ENCODE measurements at places on chromosomes 2 and 18. TPM values are rescaled to one million over a fixed set of nuclear protein-coding genes. Genes with fewer than 3 reads are reported as not detected.

DNA sequence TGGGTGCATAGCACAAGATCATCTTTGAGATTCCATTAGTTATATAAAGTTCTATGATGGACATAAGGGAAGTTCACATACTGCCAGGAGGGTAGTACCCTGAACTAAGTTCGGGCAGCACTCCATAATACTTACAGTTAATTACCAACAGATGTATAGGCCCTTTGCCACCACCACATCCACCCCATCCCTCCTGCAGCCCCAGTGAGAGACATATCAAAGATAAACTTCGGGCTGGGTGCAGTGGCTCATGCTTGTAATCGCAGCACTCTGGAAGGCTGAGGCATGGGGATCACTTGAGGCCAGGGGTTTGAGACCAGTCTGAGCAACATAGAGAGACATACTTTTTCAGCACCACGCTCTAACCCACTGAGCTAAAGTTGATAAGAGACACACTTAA is 46.4 kb upstream of the NPAS2 start:
- DNase-seq: no peak

The OSR1 gene
- 46.2 TPM for polyA plus RNA-seq

DNA sequence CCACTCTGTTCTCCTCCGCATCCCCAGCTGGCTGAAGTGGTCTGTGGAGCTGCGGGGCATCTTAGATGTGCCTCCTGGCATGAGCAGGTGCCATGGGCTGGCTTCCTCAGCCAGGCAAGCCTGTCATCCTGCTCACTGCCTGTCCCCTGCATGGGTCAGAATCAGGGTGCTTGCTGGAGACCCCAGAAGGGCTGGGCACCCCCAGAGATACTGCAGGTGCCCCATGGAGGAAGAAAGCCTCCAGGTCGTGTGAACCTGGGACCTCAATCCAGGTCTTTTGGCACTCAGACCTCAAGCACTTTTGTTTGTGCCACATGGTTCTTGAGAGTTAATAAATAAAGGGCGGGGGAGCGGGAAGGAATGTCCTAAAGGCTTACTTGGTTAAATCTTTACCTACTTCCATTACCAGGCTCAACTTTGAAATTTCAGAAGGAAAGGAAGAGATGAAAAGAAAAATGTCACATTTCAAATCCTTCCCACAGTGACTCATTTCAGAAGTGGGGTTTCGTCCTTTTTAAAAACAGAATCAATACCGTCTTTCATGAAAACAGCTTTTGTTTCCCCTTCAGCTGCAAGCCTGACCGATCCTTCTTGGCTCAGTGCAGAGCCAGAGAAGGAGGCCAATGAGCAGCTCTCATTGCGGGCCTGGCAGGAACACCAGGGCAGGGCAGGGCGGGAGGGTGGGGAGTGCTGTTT is 69.9 kb downstream of the RHOB start:
- no peak for DNase-seq

DNA sequence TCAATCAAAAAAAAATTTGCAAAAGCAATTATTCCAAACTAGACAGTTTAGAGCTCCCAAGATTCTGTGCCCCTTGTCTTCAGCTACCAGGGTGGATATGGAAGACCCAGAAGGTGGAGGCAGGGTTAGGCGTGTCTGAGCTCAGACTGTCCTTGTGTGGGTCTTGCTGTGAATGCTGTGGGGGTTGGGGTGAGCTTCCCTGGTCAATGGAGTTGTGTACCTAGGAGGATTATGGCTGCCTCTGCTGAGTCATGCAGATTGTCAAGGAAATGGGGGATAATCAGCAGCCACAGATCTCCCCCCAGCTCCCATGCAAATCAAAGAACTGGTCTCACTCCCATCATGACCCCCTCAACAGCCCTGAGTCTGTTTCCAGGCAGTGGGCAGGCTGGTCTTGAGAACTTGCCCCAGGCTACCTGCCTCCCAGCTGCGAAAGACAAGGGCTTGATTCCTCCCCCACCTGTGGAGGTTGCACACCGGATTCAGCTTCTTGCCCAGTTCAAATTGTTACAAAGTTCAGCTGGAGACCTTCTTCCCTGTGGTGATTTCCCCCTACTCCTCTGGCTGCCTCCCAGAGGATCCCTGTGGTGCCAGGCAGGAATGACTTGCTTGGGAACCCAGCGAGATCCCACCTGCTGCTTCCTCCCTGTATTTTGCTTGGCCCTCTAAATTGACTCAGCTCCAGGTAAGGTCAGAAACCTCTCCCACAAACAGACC is 77.0 kb downstream of the RAD51AP2 start:
- no peak for DNase-seq

DNA sequence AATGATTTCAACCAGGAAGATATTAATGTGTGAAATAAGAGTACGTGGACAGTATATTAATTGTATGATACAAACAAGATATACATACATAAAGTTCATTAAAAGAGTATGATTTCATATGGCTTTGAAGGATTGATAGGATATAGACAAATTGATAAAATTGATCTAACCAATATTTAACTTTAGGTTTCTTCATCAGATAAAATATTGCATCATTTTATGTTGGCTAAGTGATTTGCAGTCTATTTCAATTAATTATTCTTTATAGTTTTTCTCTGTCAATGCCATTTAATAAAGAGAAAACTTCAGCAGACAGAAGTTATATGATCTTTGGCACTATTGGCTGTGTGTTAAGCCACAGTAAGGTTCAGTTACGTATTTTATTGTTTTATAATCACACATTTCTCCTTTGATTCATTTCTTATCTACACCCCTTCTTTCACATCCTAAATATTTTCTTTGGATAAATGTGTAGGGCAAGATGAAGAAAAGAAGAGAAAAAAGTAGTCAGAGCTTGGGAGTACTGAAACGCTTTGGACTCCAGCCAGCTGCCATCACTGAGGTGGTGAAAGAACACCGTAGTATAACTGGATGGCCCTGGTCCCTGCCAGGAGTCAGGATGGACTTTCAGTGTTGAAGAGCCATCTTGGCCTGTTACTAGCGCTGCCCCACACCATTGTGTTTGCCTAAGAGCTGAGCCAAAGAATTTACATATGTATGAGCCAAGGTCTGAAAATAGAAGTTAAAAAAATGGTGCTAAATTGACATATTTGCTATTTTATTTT is 9.8 kb upstream of the CPS1 start:
- no peak for DNase-seq

DNA sequence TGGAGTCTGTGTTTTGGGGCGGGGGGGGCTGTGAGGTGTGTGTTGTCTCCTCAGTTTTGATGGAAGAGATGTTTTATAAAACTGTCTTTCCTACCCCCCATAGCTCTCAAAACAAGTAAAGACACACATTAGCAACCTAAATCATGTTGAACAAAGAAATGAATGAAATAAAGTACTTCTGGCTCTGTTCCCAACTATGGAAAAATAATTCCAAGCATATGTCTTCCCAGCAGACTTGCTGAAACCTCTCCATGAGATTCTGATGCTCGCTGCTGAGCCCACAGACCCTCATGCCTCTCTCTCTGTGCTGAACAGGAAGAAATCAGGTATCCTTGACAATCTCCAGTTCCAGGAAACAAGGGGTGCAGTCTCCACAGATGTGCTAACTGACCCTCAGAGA is 226.7 kb upstream of the KLHL29 start:
- DNase-seq: no peak

The SOS1 gene
- polyA plus RNA-seq: 69.2 TPM

DNA sequence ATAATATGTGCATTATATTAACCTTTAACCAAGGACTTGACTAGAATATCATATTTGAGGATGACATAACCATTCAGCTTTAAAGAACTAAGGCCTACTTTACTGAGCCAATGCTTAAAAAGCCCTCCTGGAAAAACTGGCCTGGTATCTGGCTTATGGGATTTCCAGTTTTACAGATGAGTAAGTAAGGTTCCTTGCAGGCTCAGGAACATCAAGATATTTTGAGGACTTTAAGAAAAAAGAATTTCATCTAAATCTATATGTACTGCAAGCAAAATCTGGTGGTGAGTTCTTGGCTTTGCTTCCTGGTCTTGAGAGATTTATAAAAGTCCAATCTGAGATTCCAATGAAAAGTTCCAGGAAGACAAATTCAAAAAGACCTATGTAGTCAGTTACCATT is 417.0 kb upstream of the NRXN1 start:
- DNase-seq: no peak

The WNT10A gene
- polyA plus RNA-seq: 0.40 TPM

GRCh38 chr2:64402876-64403275 is 51.1 kb upstream of the LGALSL start:
- no peak for DNase-seq

- no peak for DNase-seq
Measured at GRCh38 chr2:147097747-147098146, 747.1 kb upstream of the ACVR2A start.

GRCh38 chr2:47063538-47063930 is 91.6 kb downstream of the STPG4 start:
- DNase-seq: no peak

- DNase-seq: peak; percentile 87
Measured at GRCh38 chr2:240435457-240435947, at the start of gene GPC1. GPC1 (plus strand) TSS chr2:240435663; CDS start chr2:240435919, 256 bp downstream.

DNA sequence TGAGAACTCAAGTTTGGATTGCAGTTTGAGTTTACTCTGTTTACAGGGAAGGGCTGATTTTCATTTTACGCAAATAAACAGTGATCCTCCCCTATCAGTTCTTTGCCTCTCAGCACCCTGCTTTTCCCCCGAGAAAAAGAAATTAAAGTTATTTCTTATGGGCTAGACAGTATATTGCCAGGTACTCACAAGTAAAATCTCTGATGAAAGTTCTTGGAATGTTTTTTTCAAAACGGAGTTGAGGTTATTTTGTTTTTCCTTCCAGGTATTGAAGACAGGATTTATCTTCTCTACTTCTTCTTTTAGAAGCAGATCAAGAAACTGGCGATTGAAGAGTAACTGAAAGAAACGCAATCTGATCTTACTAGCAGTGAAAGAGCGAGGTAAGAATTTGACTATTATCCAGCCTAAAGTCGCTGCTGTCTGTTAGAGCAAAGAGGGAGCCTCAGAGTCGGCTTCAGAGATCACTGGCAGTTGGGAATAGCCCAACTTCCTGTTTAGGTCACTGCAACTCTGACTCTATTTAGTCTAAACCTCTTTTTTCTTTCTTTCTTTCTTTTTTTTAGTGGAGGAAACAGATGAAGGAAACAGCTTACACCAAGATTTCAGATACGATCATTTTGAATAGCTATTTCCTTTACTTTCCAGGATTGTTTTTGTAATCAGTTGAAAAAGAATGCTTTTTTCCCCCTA is at the start of gene TFPI:
TSS of gene TFPI (minus strand) at position 425 of the 693 bp plus-strand sequence. CDS start 50,667 bp downstream, outside the sequence.
- peak; percentile 56 for DNase-seq

GRCh38 chr18:11719621-11720020 is 30.6 kb downstream of the GNAL start:
- DNase-seq: no peak
